ENCODE measurements at places on chromosomes 6 and 20.

- DNase-seq, result no peak
Observed at GRCh38 chr6:21151119-21151518, 442.4 kb upstream of the SOX4 start.

DNA sequence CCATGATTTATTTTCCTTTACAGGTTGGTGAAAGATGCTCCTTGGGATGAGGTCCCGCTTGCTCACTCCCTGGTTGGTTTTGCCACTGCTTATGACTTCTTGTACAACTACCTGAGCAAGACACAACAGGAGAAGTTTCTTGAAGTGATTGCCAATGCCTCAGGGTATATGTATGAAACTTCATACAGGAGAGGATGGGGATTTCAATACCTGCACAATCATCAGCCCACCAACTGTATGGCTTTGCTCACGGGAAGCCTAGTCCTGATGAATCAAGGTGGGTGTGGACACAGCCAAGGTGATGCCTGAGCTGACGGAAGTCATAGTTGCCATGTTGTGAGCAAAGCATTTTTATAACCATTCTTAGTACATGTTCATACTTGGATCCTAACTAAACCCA is 34.6 kb upstream of the CALHM6 start:
- no peak for DNase-seq

DNA sequence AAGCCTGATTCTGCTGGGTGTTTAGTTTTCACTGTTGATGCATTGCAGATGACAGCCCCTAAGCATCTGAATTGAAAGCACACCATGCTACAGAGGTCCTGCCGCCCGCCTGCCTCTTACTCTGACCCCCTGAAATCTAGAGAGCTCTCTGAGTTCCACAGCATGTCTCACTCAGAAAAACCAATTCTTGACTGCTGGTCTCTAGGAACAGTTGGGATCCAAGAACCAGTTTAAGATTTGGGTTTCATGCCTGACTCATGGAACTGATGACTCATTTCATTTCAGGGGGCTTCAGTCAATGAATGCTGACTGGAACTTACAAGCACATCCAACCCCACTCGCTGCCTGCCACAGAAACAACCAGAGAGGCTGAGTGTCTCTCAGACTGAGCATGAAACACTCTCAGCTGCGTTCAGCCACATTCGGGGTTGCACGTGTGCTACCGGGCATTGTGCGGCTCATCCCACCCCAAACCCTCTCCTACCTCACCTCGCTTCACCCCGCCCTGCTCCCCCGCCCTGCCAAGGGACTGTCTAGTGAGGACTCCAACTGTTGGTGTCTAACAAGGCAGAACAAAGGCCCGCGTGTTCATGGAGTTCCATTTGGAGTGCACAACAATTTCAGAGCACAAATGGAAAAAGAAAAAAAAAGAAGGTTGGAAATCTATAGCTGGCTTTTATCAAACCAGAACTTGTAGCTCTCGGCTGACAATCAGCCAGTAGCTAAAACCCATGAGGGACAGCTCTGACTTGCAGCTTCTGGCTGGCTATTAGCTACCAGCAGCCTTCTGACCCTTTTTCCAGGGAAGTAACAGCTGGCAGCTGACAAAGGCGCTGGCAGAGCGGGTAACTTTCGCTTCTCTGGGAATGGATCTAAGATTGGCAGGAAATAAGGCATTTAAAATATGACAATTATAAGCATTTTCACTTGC is 20.0 kb upstream of the TRAF3IP2 start:
- no peak for DNase-seq

- peak; percentile 39 for DNase-seq
Observed at GRCh38 chr6:2799936-2800527, 34.8 kb downstream of the WRNIP1 start.

DNA sequence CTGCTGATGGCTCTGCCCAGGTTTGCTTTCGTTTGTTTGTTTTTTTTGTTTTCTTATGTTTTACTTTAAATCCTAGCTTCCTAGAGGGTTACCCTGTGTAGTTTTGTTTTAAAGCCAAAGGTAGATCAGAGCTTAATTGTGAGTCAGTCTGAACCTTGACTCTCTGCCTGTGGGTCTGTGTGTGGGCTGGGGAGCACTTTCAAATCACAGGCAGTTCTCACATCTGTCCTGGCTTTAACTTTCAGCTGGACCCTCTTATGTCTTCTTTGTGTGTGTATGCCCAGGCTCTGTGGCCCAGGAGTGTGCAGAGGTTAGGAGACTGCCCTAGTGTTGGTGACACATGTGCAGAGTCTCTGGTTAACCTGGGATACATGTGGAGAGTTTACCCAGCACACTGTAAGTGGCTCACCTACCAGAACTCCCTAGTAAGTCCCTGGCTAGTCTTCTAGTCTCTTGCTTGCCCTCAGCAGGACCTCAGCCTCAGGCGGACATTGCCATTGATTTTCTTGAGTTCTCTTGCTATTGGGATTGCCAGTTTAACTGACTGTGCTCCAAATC is 19.0 kb downstream of the HIVEP1 start:
- no peak for DNase-seq

- DNase-seq, result no peak
Observed at GRCh38 chr6:107144666-107145065, 29.4 kb upstream of the BEND3 start.

- DNase-seq, result no peak
Observed at GRCh38 chr6:163579111-163579879, 164.8 kb downstream of the QKI start.

GRCh38 chr6:142013287-142013686 is 119.4 kb upstream of the GJE1 start:
- DNase-seq, result no peak

DNA sequence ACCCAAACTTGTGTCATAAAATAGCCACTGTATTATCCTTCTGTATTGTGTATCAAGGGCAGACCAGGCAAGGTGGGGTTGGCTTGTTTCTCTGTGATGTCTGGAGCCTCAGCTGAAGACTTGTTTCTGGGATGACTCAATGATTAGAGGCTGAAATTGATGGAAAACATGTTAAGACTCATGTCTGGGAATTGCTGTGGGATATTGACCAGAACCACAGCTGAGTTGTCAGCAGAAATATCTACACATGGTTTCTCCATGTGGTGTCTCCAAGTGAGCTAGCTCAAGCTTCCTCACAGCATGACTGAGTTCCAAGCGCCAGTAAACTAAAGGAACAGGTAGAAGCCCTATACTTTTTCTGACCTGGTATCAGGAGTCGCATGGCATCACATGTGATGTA is 128.5 kb upstream of the SYNDIG1 start:
- no peak for DNase-seq

DNA sequence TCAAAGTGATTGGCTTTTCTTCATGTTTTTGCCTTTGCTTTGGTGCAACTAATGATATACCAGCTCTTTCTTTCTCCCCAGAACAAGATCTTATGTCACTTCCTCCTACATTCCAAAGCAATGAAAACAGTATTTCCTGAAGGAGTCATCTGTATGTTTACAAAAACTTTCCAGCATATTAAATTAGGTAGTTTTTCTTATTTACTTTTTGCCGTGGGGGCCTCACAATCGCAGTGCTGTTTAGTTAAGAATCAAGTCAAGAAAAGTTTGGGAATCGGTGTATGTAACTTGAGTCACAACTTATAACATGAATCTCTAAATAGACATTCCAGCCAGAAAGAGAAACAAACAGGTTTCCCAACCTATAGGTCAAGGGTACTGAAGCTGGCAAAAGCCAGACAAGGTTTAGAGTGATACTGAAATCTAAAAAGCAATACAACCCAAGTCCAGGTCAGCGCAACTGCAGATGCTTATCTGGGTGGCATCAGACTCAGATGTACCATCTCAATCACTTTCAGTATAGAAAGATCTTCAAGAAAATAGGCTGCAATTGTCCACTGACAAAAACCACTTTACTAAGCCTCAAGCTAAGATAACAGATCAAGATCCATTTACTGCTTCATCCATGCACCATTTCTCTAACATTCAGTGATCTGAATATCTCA is 63.6 kb downstream of the IPCEF1 start:
- no peak for DNase-seq

DNA sequence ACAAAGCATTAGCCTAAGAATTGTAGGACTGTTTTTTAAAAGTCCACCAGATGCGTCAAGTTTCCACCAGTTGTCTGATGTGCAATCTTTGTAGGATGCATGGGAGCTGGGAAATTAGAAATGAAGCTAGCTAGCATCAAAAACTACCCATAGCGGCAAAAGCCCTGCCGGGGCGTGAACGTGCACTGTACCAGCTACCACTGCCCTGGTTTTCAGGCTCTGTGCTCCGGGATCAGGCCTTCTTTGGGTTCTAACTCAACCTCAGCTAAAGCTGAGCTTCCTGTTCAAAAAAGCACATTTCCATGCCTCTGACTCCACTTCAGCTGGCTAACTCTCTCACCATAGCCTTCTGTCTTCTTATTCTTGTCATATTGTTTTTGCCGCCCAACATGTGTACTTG is 26.9 kb upstream of the FUCA2 start:
- no peak for DNase-seq

GRCh38 chr6:7806711-7807110 is 80.8 kb downstream of the BMP6 start:
- no peak for DNase-seq

DNA sequence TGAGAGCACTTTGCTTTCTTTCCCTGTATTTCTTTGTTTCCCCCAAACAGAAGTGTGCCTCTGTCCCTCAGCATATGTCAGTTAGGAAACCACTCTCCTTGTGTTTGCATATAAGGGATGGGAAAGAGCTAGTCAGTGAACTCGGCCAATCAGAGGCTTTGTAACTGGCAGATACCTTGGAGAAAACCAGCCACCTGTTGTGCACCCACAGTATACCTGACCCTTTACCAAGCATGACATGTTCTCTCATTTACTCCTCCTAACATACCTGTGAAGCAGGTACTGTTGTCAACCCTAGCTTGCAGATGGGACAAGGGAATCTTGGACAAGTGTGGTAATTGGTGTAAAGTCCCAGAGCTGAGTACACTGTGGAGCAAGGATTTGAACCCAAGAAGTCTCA is 96.1 kb upstream of the FAM8A1 start:
- no peak for DNase-seq

GRCh38 chr6:82277686-82278085 is 30.1 kb upstream of the IBTK start:
- DNase-seq, result no peak
